CD4-positive, alpha-beta T cell treated with Interleukin-10 for 1 hour (primary cell): ENCODE measurements at places on chromosomes 4 and X.
A peak's percentile ranks its signal among the peaks of the same experiment; 100 is the strongest.

GRCh38 chrX:68690936-68691501 is 43.6 kb downstream of the STARD8 start:
- no peak for DNase-seq

GRCh38 chr4:72290737-72291136 is 258.9 kb downstream of the NPFFR2 start:
- no peak for DNase-seq

DNA sequence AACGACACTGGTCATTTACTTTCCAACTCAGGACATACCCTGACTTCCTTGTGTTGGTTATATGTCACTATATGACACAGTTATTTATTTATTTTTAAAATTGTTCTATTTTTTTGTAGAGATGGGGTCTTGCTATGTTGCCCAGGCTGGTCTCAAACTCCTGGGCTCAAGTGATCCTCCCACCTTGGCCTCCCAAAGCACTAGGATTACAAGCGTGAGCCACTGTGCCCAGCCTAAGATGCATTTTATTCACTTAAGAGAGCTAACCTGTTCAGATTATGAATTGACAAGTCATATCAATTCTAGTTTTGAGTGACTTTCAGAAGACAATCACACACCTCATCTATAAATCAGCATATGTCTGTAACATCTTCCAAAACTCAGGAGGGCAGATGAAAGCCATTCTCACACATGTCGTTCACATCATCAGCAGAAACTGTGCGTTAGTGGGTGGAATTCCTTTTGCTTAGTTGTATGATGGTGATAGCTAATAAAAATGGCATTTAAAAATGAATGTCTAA is 9.4 kb upstream of the RHOH start:
- no peak for DNase-seq

GRCh38 chr4:9931146-9931545 is 90.2 kb downstream of the SLC2A9 start:
- DNase-seq = no peak

DNA sequence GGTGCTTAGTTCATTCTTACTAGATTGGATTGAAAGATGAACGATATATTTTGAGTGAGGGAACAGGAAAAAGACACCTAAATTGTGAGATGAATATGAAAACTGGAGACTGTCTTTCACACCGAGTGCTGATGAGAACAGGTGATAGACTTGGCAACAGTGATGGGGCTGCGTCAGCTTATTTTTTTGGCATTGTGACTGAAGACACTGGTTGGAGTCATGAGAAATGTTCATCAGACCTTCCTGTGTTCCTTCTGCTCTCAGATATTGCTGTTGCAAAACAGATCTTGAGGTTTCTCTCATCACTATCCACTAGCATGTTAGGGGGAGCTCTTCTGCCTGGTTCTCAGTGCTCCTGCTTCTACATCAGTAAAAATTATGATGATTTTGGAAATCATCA is 124.2 kb upstream of the KCNIP4 start:
- DNase-seq = no peak

GRCh38 chrX:5236749-5237148 is 991.9 kb downstream of the NLGN4X start:
- DNase-seq = no peak

DNA sequence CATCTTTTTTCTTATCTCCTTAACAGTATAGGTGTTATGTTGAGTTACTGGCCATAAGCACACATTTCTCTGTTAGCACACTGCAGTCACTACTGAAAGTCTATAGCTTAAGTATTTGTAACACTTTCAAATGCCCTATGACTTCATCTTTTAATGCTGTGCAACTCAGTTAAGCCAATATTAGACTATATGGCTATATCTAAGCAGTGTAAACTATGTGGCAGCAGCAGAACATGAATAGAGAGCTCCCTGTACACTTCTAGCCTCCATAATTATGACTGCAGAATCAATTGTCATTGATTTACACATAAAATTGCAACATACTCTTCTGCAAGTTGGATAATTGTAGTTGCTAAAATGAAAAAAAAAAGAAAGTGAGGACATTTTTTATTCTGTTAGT is 250.3 kb downstream of the EPHA5 start:
- DNase-seq = no peak

DNA sequence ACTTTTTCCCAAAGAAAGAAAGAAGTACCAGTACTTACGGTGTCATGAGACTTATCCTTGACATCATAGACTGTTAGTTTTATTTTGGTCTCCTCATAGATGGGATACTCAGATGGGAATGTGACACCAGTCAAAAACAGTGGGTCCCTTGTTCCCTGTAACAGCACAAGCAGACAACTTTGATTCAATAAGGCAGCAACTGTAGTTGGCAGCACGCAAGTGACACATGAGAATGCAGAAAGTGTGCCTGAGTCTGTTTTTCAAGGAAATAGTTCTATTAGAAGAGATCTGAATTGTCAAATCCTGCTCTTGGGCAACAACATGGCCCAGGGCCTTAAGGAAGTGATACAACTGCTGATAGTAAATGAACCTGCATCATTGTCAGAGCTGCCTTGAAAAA is 443.2 kb downstream of the INPP4B start:
- DNase-seq = no peak

- no peak for DNase-seq
Observed at GRCh38 chr4:175930471-175930870, 118.4 kb upstream of the GPM6A start.

- DNase-seq = peak; percentile 34
Observed at GRCh38 chrX:65598559-65599147, 64.1 kb upstream of the LAS1L start.

DNA sequence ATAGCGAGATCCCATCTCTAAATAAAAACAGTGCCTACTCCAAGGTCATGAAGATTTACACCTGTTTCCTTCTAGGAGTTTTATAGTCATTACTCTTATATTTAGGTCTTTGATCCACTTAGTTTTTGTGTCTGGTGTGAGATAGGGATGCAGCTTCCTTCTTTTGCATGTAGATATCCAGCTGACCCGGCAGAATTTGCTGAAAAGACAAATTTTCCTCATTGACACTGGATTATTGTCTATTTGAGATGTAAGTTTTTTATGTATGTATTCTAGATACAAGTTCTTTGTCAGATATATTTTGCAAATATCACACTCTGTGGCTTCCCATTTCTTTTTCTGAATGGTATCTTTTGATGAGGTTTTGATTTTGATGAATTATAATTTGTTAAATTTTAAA is 85.4 kb downstream of the RFC1 start:
- no peak for DNase-seq

- DNase-seq = no peak
Observed at GRCh38 chr4:161721947-161722346, 441.9 kb downstream of the FSTL5 start.

GRCh38 chr4:128386761-128387599 is 99.4 kb upstream of the PGRMC2 start:
- no peak for DNase-seq

DNA sequence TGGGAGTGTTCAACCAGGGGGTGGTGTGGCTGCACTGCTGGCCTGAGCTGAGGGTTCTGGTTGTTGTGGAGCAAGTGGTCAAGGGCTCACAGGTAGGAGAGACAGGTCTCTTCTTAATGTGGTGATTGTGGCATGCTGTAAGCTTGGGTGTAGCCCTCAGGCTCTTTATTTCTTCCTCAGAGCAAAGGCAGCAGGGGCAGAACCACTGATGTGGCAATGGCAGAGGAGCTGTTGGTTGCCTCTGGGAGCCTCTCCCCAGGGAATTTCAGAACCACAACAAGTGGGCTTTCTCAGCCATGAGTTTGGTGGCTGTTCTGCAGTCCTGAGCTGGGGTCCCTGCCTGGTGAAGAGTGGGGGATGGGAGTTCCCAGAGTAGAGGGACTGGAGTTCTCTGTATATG is 1017.2 kb downstream of the SH3BGRL start:
- no peak for DNase-seq

GRCh38 chrX:93874554-93874953 is 200.5 kb downstream of the FAM133A start:
- DNase-seq = no peak
